NCI-H1694 (cell line): ENCODE measurements at places on chromosomes 4 and X.

GRCh38 chrX:30414144-30414543 lies 105.0 kb upstream of the NR0B1 start:
- DNase-seq: no peak

DNA sequence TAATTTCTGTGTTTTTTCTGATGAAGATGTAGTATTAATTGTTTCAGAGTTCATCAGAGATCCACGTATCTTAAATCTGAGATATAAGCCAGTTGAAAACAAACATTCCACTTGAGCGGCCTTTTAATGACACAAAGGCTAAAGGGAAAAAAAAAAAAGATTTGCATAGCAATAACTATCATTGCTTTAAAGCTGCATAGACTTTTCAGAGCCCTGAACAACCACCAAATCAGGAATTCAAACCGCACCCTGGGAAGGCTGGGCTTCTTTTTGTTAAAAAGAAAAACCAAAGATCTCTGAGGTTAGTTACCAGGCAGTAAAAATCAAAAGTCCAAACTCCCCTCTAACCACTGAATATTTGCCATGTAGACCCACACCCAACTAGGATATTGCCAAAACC lies 206.0 kb downstream of the HHIP start:
- no peak for DNase-seq

DNA sequence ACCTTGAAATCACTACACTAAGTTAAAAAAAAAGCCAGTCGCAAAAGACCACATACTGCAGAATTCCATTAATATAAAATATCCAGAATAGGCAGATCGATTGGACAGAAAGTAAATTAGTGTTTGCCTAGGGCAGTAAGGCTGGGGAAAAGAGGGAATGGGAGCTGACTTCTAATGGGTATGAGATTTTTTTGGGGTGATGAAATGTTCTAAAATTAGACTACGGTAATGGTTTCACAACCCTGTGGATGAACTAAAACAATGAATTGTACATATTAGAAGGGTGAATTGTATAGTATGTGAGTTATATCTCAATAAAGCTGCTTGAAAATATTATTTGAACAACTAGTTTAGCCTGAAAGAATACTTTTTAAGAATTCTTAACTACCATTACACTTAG lies 6.7 kb upstream of the GPRIN3 start:
- DNase-seq: no peak

- no peak for DNase-seq
Measured at GRCh38 chr4:112225157-112225556, 6.4 kb upstream of the AP1AR start.

- no peak for DNase-seq
Measured at GRCh38 chr4:19684084-19684483, 567.6 kb upstream of the SLIT2 start.

- no peak for DNase-seq
Measured at GRCh38 chr4:61771056-61771455, 570.9 kb downstream of the ADGRL3 start.

GRCh38 chr4:36254371-36254770 lies 10.1 kb upstream of the ARAP2 start:
- no peak for DNase-seq

DNA sequence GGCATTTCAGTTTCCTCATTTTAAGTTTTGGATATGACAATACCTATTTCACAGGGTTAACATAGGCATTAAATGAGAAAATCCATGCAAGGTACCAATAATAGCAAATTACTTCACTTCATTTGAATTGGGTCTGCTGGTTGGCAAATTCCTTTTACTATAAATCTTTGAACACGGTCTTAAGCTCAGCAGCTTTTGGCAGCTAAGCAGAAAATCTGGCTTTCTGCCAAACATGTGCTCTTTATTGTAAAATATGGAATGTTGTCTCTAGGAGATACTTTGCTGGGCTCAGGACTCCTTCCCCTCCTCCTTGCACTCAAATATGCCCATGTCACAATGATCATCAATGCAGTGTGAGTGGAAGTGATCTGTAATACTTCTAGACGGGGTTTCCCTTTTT lies 16.8 kb upstream of the DMP1 start:
- DNase-seq: peak; percentile 8

DNA sequence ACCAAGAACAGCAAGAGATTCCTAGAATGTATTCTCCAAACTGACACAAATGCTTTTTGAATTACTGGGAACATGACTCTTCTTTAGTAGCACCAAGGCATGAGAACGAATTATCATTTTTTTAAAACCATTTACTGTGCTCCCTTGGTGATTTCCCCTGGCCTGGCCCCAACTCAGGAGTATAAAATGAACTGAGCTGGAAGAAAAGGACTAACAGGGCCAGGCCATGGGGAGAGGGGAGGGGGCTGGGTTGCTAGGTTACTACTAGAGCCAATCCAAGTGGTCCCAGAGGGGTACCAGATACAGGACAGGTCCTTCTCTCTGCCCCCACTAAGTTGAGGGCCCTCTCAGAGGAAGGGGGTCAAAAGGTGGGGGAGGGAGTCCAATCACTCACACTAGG lies 23.1 kb downstream of the SASH3 start:
- no peak for DNase-seq

GRCh38 chrX:109707319-109707718 lies 25.7 kb downstream of the ACSL4 start:
- no peak for DNase-seq

DNA sequence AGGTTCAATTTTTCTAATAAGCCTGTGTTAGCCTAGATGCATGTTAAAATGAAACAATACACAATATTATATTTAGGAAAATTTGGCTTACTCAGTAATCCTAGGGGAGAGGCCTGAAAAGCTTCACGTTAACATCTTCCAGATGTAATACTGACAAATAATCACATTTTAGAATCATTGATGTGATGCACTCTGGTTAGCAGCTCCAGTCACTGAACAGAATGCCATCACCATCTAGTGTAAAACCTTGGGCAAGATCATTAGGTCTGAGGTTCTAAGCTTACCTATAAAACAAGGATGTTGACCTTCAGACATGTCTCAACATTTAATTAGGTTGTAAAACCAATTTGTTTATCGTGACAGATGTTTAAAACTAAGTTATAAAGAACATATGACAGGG lies 1704.8 kb downstream of the STIM2 start:
- DNase-seq: no peak
